ENCODE measurements at places on chromosomes 5 and 9.

DNA sequence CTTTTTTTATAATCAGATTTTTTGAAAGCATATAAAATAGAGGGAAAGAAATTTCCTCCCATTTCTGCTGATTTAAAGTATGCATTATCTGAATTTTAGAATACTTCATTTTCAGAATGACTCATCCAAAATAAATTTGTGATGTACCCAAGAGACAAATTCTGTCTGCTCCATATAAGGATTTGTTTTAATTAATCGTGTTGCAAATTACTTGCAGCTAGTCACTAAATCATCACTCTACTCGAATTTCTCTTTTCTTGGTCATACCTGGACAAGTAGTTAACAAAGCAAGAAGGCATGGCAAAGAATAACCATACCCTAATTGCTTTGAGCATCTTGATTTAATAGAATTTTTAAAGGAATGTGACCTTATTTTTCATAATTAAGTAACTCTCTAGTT, 284.1 kb upstream of the GRAMD2B start:
- no peak for DNase-seq

- DNase-seq, result no peak
Observed at GRCh38 chr5:1783216-1783554, 16.5 kb downstream of the MRPL36 start.

- DNase-seq, result no peak
Observed at GRCh38 chr5:144428326-144428725, 257.7 kb downstream of the KCTD16 start.

DNA sequence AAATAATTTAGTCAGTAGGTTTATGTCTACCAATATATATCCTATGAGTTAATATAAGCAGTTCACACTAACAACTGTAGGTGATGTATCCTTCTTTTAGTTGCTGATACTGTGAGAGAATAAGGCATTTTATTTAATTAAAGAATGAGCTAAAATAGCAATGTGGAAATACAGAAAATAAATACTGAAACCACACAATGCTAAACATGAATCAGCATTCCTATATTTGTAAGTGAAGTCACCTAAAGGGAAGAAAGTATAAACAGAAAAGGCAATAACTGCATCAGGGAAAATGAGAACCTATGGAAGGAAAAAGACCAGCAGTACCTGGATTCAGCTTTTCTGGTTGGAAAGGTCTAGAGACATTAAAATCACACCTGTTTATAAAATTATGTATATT, 336.0 kb downstream of the PDE4D start:
- DNase-seq, result no peak

- DNase-seq, result peak; percentile 34
Observed at GRCh38 chr9:21031091-21031807, at the start of gene HACD4. TSS of gene HACD4 (minus strand) at chr9:21031640. CDS start at chr9:21031590, 50 bp downstream.

DNA sequence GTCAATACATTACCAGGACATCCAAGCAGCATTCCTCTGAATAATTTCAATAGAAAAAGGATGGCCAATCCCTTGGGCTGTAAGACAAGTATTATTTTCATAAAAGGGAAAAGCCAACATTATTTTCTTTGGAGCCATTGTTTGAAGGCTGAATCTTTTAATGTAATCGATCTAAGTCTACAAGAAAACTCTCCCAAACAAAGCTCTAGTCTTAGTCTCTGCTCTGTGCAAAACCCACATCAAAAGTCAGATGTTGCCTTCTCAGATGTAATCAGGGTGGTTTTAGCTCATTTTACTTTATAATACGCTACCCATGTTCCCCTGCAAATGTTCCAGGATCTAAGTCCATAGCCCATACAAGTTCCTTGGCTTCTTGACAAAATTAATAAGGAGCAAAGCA, 325.6 kb downstream of the TRPM3 start:
- DNase-seq, result no peak

DNA sequence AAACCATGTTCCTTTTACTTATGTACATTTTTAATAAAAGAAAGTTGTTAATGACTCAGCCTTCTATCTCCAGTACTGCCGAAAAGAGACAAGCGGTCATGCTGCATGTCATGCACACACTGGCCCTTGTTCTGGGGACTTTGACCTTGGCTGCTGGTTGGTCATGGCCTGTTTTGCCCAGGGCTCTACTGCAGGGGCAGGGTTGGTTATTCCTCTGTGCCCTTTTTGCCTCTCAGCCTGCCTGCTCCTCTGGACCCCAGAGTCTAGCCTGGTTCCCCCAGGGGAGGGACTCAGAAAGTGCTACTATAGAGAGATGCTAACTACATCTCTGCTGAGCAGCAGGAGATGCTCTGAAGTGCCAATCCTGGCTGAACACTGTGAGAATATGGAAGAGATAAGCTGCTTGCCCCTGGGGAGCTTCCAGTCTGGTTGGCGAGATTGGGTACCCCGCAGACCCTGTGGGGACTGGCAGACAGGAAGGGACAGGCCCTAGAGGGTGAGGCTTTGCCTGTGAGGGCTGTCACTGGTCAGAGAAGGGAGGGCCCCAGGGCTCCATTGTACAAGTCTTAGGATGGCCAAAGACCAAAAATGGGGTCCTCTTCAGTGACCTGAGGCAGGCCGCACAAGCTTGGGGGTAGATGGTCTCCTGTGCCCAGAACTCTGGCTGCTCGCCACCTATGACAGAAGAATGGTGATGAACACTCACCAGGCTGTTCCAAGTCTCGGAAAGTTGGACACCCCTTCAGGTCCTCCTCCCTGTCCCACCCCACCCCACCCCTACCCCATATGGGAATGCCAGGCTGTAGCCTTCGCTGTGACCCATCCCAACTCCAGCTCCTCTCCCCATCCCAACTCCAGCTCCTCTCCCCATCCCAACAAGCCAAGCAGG, 14.3 kb downstream of the IRF1 start:
- DNase-seq, result no peak

GRCh38 chr5:59893429-59894227, at the start of gene PDE4D:
TSS of gene PDE4D (minus strand) at chr5:59893726.
- no peak for DNase-seq

- no peak for DNase-seq
Observed at GRCh38 chr5:54861212-54861894, 124.0 kb downstream of the ESM1 start.

- DNase-seq, result no peak
Observed at GRCh38 chr9:101571114-101571513, 23.7 kb downstream of the PPP3R2 start.

DNA sequence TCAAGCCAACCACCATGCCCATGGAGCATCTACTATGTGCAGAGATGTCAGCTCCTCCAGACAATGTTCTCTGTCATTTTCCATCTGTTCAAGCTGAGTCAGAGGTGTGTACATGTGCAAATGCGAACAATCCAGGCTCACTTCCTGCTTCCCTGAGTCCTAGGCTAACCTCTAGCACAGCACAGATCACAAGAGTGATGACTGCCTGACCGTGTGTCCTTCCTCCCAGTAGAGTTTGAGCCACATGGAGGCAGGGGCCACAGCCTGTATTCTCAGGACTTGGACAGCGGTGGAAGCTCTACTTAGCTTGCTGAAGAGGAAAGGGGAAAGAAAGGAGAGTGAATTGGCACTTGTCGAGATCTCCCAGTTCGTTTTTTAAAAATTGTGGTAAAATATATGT, 87.2 kb downstream of the KCNIP1 start:
- no peak for DNase-seq

GRCh38 chr5:142829801-142830220, 59.6 kb downstream of the ARHGAP26 start:
- DNase-seq, result no peak

DNA sequence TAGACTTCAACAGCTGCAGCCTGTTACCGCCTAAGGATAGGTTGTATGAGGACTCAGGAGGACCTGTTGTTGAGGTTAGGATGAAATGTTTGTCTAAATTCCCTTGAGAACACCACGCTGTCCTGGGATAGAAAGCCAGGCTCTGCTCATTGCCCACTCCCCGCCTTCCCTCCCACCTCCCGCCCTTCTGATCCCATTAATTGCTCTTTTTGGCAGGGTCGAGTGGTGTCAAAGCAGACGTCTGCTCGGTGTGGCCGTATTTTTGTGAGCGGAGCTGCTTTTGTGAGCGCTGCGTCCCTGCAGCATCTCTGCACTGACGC, 62.3 kb downstream of the SPATA31C2 start:
- no peak for DNase-seq

GRCh38 chr9:107281922-107282667, 984 bp upstream of the RAD23B start:
- DNase-seq, result no peak

DNA sequence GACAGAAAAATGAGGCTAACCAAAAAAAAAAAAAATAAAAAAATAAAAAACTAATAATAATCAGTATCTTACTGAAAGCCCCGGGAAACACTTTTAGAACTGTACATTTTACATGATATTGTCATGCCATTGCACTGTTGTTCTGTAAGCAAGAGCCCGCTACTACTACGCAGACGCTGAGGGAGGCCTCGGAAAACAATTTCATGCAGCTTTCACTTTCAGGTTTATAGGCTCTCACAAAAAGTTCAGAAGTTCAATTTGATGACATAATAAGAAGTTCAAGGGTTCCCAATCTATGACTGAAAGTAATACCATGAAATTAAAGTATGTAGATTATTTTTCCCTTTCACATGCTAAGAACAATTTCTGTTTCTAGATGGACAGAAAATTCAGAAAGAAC, 318.3 kb upstream of the ITGA1 start:
- no peak for DNase-seq

GRCh38 chr9:127091526-127091925, 30.9 kb downstream of the ANGPTL2 start:
- no peak for DNase-seq

DNA sequence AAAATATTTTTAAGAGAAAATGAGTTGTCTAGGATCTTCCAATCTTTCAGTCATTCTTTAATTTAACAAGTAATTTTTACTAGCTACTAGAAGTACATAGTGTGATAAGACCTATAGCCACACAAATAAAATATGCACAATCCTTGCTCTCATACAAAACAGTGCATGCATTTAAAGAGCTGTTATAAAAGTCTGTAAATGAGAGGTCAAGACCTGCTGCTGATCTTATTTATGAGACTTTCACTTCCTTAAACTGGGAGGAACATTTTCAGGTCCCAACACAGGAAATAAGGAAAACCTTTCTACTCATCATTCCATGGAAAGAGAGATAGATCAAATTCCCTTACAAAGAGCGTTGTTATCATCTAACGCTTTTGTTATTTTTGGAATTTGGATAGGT, 54.2 kb upstream of the PAM start:
- DNase-seq, result no peak

GRCh38 chr5:34498572-34498971, 157.6 kb upstream of the RAI14 start:
- DNase-seq, result no peak

GRCh38 chr5:97501965-97502305, 318.9 kb upstream of the RIOK2 start:
- DNase-seq, result no peak

- no peak for DNase-seq
Observed at GRCh38 chr9:136160995-136161610, 42.4 kb upstream of the TMEM250 start.

DNA sequence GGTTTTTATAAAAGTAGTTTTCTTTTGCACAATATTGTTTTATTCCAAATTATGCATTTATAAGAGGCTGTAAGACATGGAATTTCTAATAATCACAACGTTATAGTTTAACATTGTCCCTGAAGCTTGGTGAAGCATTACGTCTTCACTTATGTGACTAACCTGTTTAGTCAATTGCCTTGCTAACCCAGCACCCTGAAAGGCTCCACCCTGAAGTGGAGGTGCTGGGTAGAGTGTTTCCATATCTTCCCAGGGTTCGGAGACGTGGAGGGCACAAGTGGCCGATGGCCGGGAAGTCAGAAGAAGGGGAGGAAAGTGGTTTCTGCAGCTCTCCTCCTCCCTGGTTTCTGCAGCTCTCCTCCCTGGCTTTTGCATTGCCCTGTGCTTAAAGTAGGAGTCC, 83.4 kb downstream of the TRIO start:
- DNase-seq, result no peak

GRCh38 chr5:171323806-171324632, 15.0 kb downstream of the TLX3 start:
- DNase-seq, result no peak

DNA sequence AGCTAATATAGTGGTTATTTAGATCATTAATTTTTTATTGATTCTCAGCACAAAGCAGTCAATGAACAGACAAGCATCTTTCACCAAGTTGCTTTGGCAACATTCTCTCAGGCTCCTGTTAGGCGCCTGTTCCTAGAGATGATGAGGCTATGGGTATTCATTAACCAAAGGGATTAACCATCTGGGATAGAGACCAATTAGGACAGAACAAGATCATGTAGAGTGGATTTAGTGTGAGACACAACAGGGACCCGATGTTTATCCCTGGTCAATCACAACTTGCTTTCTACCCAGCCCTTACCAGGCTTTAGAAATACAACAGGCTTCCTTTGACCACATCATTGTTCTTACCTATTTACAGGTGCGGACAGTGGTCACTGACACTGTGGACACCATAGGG, 82.2 kb downstream of the PJA2 start:
- DNase-seq, result no peak

GRCh38 chr9:36207546-36208012, 16.9 kb downstream of the CLTA start:
- no peak for DNase-seq

DNA sequence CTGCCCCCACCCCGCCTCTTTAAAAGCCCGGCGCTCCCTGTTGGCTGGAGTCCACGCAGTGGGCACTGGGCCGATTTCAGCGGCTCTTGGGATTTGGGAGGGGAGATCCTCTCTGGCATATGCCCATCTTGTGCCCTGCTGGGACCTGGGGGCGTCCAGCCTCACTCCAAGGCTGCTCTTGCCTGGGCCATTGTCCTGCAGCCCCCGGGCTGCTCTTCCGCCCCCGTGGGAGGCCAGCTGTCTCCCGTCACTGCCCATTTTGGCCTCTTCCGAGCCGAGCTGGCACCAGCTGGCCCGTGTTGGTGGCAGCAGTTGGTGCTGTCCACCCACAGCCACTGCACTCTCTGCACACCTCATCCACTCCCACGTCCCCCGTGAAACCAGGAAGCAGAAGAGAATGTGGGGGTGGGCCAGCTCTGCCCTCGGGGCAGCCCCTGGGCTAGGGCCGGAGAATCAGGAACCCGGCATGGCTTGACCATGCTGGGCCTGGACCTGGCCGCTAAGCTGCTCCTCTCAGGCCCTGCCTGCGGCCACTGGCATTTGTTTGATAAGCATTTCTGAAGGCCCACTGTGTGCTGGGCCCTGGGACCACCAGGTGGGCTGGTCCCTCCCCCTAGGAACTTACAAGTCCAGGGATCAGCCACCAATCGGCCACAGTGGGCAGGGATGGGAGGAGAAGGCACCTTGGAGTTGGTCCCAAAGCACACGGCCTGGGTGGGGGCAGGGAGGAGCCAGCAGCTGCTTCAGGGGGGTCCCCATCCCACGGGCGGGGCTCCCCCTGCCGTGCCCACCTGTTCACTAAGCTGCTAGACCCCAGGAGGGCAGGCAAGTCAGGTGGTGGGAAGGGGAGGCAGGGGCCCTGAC, 2.2 kb downstream of the C8G start:
- DNase-seq, result no peak

- no peak for DNase-seq
Observed at GRCh38 chr9:89410022-89410421, 87.9 kb downstream of the SEMA4D start.

- no peak for DNase-seq
Observed at GRCh38 chr5:120874081-120874862, 410.2 kb downstream of the PRR16 start.

Measured in stimulated activated CD8-positive, alpha-beta memory T cell treated with anti-CD3 and anti-CD28 coated beads, Interleukin-15, amount 100 ng/mL, for 1 hour (primary cell).